ENCODE measurements at places on chromosomes 16 and 17. TPM values are rescaled to one million over a fixed set of nuclear protein-coding genes. Genes with fewer than 3 reads are reported as not detected.

- no peak for DNase-seq
Measured at GRCh38 chr16:67667453-67667816, 821 bp downstream of the C16orf86 start.

GRCh38 chr17:27433521-27433920 lies 22.7 kb upstream of the KSR1 start:
- no peak for DNase-seq

GRCh38 chr16:55454861-55455260 lies 24.1 kb upstream of the MMP2 start:
- DNase-seq = no peak

GRCh38 chr16:17354141-17354601 lies 116.6 kb downstream of the XYLT1 start:
- DNase-seq = no peak

The GJD3 gene
- not detected for total RNA-seq

The IRX3 gene
- total RNA-seq = 13.1 TPM

The C1QTNF1 gene
- 15.8 TPM for total RNA-seq

Data from skin of body (tissue), 3 donors.